ENCODE measurements at places on chromosomes 1 and 21.

- DNase-seq, result no peak
Measured at GRCh38 chr21:44530221-44530902, 9.6 kb downstream of the KRTAP10-1 start.

GRCh38 chr1:25117233-25117823 is 115.0 kb downstream of the SYF2 start:
- no peak for DNase-seq

- no peak for DNase-seq
Measured at GRCh38 chr1:115829023-115829674, 11.8 kb downstream of the NHLH2 start.

DNA sequence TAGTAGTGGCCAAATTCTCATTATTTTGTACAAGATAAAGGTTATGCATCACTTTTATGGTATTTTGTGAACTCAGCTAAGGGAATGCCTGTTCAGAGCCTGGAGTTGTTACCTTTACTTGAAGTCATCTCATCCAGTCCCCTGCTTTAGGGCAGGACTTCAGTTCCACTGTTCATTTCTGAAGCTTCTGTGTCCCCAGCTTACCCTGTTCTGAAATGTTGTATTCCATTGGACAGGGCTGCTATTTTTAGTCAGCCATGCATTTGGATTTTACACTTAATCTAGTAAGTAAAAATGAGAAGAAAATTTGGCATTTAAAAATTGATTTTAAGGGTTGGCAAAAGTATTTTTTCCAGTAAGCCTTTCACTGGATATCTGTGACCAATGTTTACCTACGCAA is 11.6 kb upstream of the C4BPB start:
- no peak for DNase-seq

DNA sequence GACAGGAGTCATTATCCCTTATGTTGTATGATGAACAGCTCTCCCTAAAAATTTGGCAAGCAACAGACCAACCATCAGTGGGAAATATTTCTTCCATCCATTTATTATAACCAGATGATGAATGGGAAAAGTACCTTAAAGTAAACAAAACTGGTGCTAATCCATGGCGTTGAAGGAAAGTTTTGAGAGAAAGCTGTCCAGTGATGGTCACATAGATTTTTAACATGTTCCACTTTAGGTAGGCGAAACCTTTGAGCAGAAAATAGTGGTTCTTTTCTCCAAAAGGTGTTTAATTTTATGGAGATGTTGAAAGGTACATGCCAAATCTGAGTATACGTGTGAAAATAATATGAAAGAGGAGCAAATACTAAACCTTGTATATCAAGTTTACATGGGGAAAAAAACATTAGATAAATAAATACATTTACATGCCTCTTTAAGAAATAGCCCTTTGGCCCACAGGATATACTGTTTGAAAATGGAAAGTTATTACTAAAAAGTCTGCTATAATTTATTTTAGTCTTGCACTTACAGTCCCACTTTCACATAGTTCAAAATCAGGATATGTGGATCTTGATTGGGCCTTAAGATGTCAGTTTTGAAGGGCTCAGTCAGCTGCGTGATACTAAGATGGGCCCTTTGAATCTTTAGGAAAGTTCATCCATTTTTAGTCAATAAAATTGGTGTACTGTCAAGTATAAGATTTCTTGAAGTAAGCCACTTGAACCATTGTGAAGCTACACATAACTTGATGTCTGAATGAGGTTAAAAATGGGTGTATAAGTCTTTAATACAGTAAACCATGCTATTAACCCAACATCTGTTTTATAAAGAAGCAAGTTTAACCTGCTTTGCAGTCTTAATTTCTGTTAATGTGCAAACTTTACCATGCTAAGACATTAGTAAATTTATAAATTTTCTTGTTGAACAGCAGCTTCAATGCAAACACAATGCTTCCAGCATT is 10.5 kb downstream of the RPL5 start:
- no peak for DNase-seq

DNA sequence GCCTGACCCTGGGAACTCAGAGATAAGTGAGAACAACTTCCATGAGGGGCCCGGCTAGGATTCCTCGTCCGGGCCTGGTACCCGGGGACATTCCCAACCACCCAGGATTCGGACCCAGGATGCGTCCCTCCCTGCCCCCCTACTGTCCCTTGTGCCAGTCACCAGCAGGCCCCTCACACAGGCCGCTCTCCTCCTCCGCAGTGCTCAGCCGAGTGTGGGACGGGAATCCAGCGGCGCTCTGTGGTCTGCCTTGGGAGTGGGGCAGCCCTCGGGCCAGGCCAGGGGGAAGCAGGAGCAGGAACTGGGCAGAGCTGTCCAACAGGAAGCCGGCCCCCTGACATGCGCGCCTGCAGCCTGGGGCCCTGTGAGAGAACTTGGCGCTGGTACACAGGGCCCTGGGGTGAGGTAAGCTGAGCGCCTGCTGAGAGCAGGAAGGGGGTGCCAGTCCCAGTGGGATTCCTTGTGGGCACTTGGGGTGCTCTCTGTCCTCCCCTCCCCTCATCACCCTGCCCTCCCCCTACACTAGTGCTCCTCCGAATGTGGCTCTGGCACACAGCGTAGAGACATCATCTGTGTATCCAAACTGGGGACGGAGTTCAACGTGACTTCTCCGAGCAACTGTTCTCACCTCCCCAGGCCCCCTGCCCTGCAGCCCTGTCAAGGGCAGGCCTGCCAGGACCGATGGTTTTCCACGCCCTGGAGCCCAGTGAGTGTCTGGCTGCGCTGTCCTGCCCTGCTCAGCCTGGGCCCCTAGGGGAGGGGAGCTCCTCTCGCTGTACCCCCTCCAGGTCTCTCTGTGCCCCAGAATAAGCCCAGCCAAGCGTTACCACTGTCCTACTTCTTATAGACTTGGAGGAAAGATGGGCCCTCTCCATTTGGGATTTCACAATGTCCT is 9.8 kb downstream of the ADAMTSL4 start:
- DNase-seq, result no peak

GRCh38 chr21:14452727-14453241 is 69.8 kb upstream of the HSPA13 start:
- no peak for DNase-seq

DNA sequence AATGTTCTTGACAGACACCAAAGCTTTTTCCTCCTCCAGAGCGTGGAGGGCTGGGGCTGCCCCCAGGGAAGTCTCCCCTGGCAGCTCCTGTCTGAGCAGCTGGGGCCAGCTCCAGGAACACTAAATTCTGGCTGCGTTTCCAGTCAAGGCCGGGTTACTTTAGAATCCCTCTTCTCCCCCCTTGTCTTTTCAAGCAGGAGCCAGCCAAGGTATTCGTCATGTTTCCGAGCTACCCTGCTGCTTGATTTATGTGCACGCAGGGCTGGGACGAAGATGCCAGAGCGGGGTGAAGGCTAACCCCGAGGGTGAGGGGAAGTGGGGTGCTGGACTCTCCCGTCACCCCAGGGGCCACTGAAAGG is 68.1 kb upstream of the ANGPTL1 start:
- DNase-seq, result no peak
